ENCODE measurements at places on chromosomes 5 and 9.

DNA sequence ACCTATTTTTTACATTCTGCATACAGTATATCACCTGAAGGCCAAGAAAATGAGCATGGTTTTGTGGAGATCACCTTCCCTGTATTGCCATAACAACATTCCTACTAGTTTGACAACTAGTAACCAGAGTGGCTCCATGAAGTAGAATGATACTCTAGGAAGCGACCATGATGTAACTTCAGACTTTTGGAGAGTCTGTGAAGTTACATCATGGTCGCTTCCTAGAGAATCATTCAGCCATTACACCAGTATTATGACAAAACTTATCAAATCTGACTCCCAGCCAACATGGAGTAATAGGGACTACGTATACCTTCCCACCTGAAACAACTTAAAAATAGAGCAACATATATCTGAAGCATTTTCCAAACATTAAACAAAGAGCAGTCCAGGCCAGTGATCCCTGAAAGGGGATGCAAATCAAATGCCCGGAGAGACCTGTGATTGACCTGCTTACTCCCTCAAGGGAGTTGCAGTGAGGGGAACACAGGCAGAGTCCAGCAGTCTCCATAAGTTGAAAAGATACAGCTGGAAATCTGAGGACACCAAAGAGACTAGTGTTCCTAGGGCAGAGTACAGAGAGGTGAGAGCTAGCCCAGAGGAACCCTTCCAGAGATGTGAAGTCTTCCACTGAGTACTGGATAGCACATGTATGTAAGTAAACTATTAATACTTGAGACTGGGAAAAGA is 7.8 kb downstream of the ECM2 start:
- no peak for DNase-seq

DNA sequence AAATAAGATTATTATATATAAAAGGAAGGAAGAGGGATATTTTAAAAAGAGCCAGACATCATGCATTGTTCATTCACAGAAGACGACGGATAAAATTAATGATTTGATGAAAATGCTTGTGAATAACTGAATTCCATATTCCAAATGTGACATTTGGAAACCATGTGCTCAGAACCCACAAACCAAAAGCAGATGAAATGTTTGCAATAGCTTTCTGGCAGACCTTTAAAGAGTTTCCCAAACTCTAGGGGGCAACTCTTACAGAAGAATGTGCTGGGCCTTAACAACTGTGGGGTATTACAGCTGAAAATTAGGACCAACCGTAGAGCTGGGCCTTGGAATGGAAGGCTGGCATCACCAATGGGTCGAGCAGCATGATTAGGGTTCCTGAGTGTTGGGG is 471.0 kb downstream of the EFNA5 start:
- no peak for DNase-seq

- DNase-seq: no peak
Measured at GRCh38 chr5:178237431-178238312, 5.1 kb upstream of the PHYKPL start.

GRCh38 chr5:103428923-103429322 is 133.7 kb downstream of the NUDT12 start:
- DNase-seq: no peak

GRCh38 chr9:134136118-134136995 is 475 bp downstream of the WDR5 start:
- DNase-seq: no peak

- DNase-seq: no peak
Measured at GRCh38 chr5:22669345-22669744, 183.8 kb downstream of the CDH12 start.

- DNase-seq: no peak
Measured at GRCh38 chr5:78624011-78624541, 24.5 kb downstream of the LHFPL2 start.

GRCh38 chr9:75487856-75488718 is 399.8 kb downstream of the OSTF1 start:
- no peak for DNase-seq

DNA sequence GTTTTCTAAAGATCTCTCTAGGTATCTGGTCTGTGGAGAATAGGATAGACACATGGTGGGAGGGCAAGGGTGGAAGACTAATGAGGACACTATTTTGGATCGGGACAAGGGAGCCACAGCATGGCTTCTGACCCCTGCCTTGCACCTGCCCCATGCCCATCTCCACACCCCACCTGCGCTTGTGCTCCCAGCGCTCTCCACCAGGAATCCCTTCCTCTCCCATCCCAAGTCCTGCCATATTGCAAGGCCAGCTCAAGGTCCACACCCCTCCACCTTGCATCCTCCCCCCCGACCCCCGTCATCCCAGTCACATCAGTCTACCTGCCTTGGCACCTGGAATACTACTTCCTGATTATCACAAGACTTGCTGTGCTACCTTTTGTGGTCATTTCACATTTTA is 44.2 kb upstream of the RETREG1 start:
- DNase-seq: no peak

DNA sequence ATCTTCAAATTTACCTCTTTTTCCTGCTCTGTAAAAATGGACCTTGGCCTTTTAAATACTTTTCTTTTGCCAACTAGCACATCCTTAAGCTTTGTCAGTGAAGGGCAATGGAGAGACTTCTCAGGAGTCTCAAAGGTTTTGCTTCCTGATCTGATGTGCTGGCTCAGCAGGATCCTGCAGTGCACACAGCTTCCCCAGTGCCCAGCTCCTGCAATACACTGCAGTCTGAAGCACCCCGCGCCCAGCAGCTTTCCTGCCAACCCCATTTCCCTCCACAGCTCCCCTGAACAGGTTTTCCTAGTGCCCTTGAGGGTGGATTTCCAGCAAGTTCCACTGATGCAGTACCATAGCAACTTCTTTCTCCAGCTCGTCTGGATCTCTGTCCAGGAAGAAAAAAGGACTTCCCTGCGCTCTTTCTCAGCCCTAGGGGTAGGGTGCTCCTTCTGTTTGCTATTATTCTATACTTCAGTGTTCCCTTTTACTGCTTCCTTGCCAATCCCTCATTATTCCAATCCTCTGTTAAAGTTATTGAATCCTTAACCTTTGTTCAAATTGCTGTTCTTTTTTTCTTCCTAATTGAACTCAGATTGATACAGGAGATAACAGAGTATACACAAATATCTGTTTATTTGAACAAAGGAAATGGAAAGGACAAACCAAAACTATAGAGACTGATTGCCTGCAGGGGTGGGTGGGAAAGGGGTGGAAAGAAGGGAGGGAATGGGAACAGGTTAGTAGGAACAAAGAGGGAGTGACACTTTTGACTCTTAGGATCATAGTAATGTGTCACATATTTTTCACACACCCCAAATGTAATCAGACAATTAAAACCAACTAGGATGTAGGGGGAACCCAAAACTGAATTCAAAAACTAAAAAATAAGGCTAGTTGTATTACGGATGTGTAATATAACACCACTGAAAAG is 8.5 kb downstream of the SNAPC3 start:
- DNase-seq: no peak

DNA sequence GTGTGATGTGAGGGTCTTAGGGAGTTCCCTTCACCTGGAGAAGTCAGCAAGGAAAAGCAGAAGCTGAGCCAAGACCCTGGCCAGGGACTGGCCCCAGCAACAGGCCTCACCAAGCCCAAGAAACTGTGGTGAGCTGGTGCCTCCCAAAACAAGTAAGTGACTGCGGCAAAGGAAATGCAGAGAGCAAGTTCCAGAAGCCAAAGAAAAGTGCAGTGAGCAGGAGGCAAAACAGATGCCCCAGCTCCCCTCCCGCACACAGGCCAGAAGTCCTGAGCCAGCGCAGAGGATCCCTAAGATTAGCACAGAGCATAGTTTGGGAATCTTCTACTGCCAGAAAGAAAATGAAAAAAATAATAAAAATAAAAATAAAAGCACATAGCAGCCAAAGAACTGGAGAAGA is 13.2 kb downstream of the MED27 start:
- no peak for DNase-seq

- DNase-seq: no peak
Measured at GRCh38 chr9:4622016-4622415, 40.1 kb upstream of the PLPP6 start.

- no peak for DNase-seq
Measured at GRCh38 chr5:9621379-9621903, 8.7 kb downstream of the TAS2R1 start.

DNA sequence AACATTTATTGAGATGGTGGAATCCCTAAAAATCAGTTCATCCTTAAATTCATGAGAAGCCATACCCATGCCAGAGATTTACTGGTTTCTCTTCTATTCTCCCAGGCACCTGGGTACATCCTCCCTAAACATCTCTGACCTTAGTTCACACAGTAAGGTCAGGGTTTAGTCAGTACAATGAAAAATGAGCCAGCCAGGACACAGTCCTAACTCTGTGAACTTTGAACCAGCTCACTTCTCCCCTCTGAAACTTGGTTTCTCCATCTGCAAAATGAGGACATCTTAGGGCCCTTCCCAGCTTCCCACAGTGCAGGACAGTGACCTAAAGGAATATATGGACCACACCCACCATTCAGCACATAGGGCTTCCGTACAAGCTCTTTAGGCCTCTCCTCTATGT is 1.9 kb downstream of the NOP16 start:
- DNase-seq: no peak

GRCh38 chr9:134442085-134442474 is 115.8 kb downstream of the RXRA start:
- DNase-seq: no peak

- DNase-seq: no peak
Measured at GRCh38 chr9:3875361-3876132, 349.7 kb upstream of the RFX3 start.

GRCh38 chr5:600886-601541 is 11.1 kb upstream of the CEP72 start:
- no peak for DNase-seq

GRCh38 chr9:78196258-78196657 is 39.6 kb upstream of the CEP78 start:
- DNase-seq: no peak

- DNase-seq: no peak
Measured at GRCh38 chr5:136740228-136740627, 374.9 kb upstream of the TRPC7 start.

GRCh38 chr5:152349683-152350526 is 55.2 kb downstream of the NMUR2 start:
- no peak for DNase-seq

DNA sequence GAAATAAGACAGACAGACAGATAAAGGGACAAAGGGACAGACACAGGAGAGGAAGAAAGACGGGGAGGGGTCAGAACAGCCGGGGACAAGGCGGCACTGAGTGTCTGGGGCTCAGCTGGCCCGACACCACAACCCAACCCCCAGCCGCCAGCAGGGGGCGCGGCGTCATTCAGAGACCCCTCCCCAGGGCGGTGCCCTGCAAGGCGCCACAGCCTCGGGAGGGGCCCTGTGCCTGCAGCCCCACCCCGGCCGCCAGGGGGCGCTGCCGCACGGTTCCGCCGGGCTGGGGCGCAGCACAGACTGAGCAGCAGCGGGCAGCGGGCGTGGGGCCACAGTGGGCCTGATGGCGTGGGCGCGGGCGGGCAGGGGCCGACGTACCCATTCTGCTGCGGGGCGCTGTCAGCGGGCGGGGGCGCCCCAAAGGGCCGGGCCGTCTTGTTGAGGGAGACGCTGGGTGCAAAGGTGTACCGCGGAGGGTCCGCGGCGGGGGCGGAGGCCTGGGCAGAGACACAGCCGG is 5.9 kb downstream of the PDLIM7 start:
- no peak for DNase-seq

- DNase-seq: no peak
Measured at GRCh38 chr5:33474004-33474403, 33.2 kb downstream of the TARS1 start.

DNA sequence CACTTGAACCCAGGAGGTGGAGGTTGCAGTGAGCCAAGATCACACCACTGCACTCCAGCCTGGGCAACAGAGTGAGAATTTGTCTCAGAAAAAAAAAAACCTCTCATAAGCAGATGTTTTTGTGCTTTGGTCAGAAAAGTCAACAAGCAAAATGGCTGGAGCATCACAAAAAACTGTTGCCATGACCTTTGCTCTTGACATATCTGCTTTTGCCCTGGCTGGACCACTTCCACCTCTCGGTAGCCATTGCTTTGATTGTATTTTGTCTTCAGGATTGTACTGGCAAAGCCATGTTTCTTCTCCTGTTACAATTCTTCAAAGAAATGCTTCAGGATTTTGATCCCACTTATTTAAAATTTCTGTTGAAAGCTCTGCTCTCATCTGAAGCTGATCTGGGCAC is 67.0 kb downstream of the MTMR12 start:
- DNase-seq: no peak

GRCh38 chr9:1870915-1871314 is 144.2 kb upstream of the SMARCA2 start:
- DNase-seq: no peak

- no peak for DNase-seq
Measured at GRCh38 chr9:82621447-82621846, 441.5 kb downstream of the RASEF start.

- peak; percentile 34 for DNase-seq
Measured at GRCh38 chr9:130682421-130683121, 11.0 kb upstream of the EXOSC2 start.

DNA sequence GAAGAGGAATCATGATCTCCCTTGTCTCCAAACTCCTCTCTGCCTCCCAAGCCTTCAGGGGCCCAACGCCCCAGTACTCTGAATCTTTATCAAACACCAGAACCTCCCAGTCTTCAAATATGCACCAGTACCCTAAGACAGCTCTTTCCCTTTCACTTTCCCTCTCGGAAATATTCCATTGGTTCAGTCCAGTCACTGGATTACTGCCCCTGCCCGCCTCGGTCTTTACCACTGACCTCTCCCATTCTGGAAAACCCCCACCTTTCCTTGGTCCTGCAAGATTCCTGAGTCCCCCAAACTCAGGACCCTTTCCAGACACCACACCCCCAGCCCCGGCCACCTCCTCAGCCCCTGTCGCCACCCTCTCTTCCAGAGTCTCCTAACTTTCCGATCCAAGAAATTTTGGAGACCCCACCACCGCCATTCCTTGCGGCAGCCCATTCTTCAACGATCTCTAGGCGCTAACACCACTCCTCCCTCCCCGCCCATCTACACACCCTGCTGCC is 674 bp downstream of the C5orf15 start:
- DNase-seq: no peak

GRCh38 chr5:103745353-103746065 is 182.9 kb upstream of the NUDT12 start:
- DNase-seq: no peak

GRCh38 chr9:129230302-129230701 is 52.2 kb upstream of the IER5L start:
- no peak for DNase-seq

DNA sequence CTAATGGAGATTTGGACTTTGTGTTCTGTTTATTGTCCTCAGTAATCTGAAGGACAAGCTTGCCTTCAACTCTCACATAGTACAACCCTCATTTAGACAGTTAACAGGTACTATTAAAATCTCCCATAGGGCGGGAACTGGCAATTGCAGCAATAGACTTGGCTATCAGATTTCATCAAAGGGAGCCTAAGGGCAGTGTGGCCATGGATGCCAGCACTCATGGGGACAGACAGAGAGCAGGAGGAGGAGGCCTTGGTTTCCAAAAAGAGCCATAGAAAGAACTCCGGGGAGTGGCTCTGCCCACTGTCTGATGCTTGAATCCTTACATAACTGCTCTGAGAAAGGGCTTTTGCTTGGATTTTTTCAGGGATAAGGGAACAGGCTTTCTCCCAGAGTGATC is 6.8 kb downstream of the SLC36A1 start:
- DNase-seq: no peak
